Activated CD4-positive, alpha-beta memory T cell treated with anti-CD3 and anti-CD28 coated beads for 36 hours (primary cell): ENCODE measurements at places on chromosomes 1 and 21. TPM values are rescaled to one million over a fixed set of nuclear protein-coding genes. Genes with fewer than 3 reads are reported as not detected.

KMO gene
- total RNA-seq: not detected

- H3K4me3 ChIP-seq: no peak overlapping the region
- H3K27me3 ChIP-seq: no peaks in the 10 kb centered on the region
- H3K36me3 ChIP-seq: peaks cover 10% of the 10 kb centered on the region
Measured at GRCh38 chr21:31347435-31348032, 3.5 kb upstream of the TIAM1 start.

DNA sequence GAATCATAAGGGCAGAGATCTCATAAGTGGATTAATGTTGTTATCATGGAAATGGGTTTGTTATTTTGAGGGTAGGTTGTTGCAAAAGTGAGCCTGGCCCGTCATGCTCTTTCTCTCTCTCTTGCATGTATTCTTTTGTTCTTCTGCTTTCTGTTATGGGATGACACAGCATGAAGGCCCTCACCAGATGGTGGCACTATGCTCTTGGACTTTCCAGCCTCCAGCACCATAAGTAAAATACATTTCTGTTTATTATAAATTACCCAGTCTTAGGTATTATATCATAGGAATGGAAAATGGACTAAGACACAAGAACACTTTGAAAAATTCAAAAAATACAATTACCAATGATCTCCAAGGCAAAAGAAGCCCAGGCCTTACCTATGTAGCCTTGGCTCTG, 676.1 kb downstream of the PTPRU start:
- no peaks in the 10 kb centered on the region for H3K36me3 ChIP-seq
- no peak overlapping the region for H3K27ac ChIP-seq
- no peaks in the 10 kb centered on the region for H3K4me1 ChIP-seq
- DNase-seq: no peak
- H3K27me3 ChIP-seq: peaks cover 14% of the 10 kb centered on the region

GRCh38 chr1:89351597-89352311, 12.1 kb upstream of the GBP6 start:
- H3K27me3 ChIP-seq: no peaks in the 10 kb centered on the region
- no peaks in the 10 kb centered on the region for H3K36me3 ChIP-seq
- H3K27ac ChIP-seq: no peak overlapping the region
- H3K4me1 ChIP-seq: peaks cover 21% of the 10 kb centered on the region
- no peak overlapping the region for H3K4me3 ChIP-seq

GRCh38 chr1:77972080-77972479, 6.8 kb downstream of the FUBP1 start:
- H3K4me3 ChIP-seq: peak overlapping the region; percentile 23
- peaks cover 41% of the 10 kb centered on the region for H3K36me3 ChIP-seq
- H3K27me3 ChIP-seq: no peaks in the 10 kb centered on the region
- peaks cover 61% of the 10 kb centered on the region for H3K4me1 ChIP-seq
